Glutamatergic neuron (in vitro differentiated cells): ENCODE measurements at places on chromosomes 3 and 15. TPM values are rescaled to one million over a fixed set of nuclear protein-coding genes. Genes with fewer than 3 reads are reported as not detected.
A peak's percentile ranks its signal among the peaks of the same experiment; 100 is the strongest.

GRCh38 chr3:15276028-15276724 lies 56.2 kb downstream of the SH3BP5 start:
- no peak for DNase-seq

- peak; percentile 23 for DNase-seq
These were observed 4.6 kb downstream of the SNUPN start for GRCh38 chr15:75620841-75621391.

DNA sequence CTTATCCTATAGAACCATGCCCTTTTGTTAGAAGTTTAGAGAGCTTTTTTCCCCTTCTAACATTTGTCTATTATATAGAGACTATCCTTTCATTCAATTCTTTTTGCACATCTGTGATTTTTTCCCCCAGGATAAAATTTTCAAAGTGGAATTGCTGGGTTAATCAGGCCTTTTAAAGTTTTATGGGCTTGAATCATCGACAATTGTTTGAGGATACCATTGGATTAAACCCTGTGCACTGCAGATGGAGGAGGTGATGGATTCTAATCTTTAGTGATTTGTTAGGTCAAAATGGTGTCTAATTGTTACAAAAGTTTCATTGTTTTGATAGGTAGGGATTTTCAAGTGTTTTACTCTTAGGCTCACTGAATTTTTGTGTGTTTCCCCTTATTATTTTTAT lies 463.7 kb upstream of the CFAP20DC start:
- no peak for DNase-seq

GRCh38 chr3:177190756-177191681 lies 6.3 kb downstream of the TBL1XR1 start:
- DNase-seq: no peak

GRCh38 chr3:195197765-195198425 lies 73.1 kb downstream of the XXYLT1 start:
- no peak for DNase-seq

DNA sequence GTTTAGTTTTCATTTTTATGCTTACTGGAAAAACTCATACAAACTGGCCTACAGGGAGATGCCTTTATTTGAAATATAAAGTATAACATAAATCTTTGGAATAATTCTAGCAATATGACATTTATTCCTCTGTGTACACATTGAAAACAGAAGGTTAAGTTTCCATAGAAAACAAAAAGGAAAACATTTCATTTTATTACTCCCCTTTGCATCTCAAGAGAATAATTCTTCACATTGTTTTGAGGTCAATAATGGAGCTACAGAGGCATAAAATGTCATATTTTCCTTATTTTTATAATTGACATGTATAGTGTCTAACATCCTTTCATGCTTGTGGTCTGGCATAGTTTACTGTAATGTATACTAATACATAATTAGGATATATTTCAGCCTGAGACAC lies 187.6 kb upstream of the AGTR1 start:
- no peak for DNase-seq

DNA sequence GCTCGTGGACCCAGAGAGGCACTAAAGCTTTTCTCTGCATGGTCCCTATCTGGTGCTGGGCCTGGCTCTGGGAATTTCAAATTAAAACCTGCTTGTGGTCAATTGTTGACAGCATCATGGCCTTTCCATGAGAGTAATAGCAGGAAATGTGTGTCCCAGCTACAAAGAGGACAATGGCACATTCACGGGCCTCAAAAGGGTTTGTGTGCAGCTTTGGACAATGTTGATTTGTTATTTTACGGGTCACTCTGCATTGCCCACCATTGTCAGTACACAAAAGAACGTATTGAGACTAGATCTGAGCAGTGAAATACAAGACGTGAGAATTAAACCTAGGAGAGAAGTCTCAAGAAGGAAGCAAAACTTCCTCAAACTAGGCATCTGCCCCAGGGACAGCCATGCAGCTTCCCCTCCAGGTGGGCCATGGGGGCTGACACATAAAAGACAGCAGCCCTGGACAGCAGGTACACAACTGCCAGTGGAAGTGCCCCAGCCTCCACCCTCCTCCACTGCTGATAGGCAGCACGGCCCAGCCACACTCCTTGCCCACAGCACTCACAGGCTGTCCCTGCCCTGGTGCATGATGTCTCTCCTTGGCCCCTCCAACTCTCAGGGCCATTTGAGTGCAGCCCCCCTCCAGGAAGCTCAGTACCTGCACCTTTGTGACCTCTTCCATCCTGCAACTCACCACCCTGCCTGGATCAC lies 15.9 kb upstream of the LTF start:
- DNase-seq: no peak

- DNase-seq: no peak
These were observed 25.1 kb downstream of the WDR73 start for GRCh38 chr15:84629033-84629432.

GRCh38 chr3:27076815-27077630 lies 292.2 kb downstream of the NEK10 start:
- no peak for DNase-seq

DNA sequence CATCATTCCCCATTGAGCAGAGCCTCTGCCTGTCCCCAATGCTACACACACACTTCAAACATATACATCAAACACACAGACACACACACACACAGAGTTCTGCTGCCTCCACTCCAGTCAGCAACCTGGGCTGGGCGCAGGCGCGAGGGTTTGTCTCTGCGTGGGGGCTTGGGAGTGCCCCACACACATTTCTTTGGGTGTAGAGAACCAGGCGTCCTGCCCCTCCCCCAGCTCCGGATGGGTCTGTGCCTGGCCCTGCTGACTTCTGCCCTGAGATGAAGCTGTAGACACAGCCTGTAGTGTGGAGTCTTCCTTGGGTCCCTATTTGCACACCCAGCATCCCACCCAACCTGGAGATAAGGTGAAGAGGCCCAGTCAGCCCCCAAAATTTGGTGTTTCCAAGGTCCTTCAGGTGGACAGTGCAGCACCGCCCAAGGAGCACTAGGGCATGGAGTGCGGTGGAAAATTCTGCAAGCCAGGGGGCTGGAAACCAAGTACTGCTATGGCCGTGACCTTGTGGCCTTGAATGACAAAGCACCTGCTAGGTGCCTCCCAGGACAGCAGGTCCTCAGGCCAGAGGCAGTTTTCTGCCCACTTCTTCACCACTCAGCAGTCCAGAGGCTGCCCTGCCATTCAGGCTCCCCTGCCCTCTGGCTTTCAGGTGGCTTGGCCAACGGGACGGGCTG lies 26.8 kb downstream of the FBXW12 start:
- DNase-seq: no peak

DNA sequence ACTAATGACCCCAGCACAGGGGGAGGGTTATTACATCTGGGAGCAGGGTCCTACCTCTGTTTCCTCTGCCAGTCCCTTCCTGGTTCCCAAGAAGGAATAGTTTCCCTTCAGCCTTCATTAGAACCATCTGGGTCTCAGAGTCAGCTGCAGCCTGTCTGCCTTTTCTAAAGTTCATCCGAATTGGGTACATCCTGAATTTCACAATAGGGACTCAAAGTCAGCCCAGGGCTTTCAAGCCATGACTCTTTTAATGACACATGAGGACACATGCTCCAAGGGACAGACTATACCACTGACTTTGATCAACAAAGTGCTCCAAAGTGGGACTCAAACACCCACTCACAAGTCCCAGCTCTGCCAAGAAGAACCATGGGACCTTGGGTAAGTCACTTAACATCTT lies 12.7 kb upstream of the CRABP1 start:
- DNase-seq: no peak

DNA sequence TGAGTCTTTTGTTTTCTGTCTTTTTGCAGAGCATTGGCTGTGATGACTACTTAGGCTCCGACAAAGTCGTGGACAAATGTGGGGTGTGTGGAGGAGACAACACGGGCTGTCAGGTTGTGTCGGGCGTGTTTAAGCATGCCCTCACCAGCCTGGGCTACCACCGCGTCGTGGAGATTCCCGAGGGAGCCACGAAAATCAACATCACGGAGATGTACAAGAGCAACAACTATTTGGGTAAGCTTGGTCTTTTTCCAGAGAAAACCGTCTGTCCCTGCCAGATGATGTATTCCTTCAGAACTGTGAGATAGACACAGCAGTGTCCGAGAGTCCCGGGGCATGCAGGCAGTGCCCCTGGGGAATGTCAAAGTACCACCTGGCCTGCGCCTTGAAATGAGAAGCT lies 149.9 kb upstream of the NR2E3 start:
- peak; percentile 29 for DNase-seq

DNA sequence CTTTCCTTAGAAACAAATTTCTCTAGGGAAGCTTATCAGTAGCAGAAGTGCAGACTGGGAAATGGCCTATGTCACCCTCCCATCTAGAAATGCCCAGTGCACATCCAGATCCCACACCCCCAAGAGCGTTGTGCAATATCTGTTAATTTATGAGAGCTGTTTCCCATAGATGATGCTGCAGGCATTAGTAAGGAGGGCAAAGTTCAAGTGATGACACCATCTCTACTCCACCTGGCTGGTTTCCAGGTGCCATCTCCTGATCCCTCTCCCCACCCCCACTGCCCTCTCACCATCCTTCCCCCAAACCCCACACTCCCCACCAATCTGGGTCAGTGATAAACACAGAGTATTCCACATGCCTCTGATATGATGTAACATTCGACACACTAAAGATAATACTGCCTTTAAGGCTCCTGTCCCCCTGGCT lies 39.4 kb downstream of the AGTR1 start:
- DNase-seq: no peak

- DNase-seq: no peak
These were observed 337.5 kb upstream of the LMCD1 start for GRCh38 chr3:8164145-8164544.

DNA sequence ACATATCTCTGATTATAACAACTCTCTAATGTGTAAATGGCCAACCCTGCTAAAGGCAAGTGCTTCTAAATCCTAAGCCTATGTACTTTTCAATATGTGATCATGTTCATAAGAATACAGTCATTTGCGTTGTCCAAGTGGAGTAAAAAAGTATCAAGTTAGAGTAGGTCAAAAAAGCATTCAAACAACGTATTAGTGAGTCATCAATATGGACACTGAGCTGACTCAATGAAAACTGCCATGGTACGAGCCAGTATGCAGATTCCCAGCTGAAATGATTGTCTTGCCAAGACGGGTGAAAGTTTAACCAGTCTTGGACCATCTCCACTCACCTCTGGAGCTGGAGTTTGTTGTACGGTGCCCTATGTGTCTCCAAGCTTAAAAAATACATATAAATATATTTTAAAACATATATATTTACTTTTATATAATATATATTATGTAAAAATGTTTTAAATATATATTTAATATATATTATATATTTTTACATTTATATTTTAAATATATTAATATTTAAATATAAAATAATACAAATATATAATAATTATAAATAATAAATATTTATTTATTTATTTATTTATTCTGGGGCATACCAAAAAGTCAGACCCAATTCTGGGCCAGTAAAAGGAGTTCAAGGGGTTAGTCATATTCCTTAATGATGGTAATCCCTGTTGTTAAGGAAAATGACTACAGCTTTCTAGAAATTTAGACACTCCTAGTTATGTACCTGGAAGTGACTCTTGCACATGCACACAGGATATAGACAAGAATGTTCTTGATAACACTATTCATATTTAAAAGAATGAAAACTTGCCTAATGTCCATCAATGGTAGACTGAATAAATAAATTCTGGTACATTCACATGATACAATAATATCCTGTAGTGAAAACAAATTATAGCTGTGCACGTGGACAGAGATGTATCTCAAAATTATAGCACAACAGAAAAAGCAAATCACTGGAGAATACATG lies 27.2 kb downstream of the PLSCR4 start:
- no peak for DNase-seq

DNA sequence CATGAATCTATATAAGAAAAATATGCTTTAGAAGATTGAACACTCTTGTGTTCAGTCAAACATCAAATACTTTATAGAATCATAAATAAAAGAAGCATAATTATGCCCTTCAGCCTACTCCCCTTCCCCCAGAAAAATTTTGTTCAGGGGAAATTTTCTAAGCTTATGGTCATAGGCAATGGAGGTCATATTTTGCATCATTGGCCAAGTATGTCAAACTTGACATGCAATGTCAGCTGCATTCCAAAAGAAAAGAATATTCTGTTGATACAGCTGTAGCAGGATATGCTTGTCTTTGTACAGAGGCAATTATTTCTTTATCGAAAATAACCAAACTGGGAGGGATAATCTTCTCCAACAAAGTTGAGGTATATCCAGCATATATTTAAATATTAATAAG lies 328.2 kb downstream of the ZIC1 start:
- no peak for DNase-seq

- no peak for DNase-seq
These were observed 40.5 kb upstream of the HES1 start for GRCh38 chr3:194095464-194095863.

- DNase-seq: no peak
These were observed 44.3 kb upstream of the EIF1B start for GRCh38 chr3:40265181-40265580.

DNA sequence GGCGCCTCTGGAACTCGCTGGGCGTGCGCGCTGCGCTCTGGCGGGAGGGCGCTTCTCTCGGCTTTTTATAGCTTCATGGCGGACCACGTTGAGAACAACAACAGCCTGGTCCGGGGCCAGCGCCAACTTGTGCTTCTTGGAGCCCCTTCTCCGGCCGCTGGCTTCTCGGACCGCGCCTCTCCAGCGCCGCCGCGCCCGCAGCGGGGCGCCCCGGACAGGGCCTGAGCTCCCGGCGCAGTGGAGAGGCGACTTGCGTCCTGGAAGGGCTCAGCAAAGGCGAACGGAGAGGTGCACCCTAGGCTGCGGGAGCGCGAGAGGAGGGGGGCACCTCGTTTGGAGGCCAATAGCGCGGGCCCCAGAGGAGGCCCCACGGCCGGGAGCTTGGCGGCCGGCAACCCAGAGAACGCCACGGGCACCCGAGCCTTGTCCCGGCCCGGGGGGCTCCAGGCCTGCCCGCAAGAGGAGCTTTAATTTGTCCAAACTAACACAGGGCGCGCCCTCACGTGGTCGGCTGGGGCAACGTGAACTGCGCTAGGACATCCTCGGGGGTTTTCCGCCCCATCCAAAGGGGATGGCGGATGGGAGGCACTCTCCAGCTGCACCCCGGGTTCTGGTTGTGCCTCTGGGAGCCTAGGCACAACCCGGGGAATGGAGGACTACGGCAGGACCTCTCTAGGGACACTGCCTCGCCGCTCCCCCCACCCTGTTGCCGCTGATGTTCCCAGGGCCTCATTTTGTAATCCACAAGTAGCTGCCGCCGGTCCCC lies 37.8 kb downstream of the HMCES start:
- DNase-seq: peak; percentile 89

LRRC34 gene
- 3.6 TPM for total RNA-seq

GRAMD1C gene
- 2.1 TPM for total RNA-seq

USP3 gene
- total RNA-seq: 50.9 TPM

DNASE1L3 gene
- total RNA-seq: 0.96 TPM

GP9 gene
- total RNA-seq: not detected

MYZAP gene
- total RNA-seq: not detected

SAXO2 gene
- 0.20 TPM for total RNA-seq

MYH15 gene
- total RNA-seq: 1.0 TPM

CCR9 gene
- not detected for total RNA-seq

OGG1 gene
- total RNA-seq: 76.5 TPM

ATP6V1A gene
- 94.5 TPM for total RNA-seq

ALG3 gene
- 26.5 TPM for total RNA-seq

FHIT gene
- total RNA-seq: 15.2 TPM

CFAP91 gene
- total RNA-seq: 0.59 TPM
